ENCODE measurements at places on chromosomes 5 and 9.

- DNase-seq = no peak
Observed at GRCh38 chr5:44952376-44952775, 143.6 kb downstream of the MRPS30 start.

- DNase-seq = no peak
Observed at GRCh38 chr9:38413283-38413682, 11.0 kb downstream of the IGFBPL1 start.

DNA sequence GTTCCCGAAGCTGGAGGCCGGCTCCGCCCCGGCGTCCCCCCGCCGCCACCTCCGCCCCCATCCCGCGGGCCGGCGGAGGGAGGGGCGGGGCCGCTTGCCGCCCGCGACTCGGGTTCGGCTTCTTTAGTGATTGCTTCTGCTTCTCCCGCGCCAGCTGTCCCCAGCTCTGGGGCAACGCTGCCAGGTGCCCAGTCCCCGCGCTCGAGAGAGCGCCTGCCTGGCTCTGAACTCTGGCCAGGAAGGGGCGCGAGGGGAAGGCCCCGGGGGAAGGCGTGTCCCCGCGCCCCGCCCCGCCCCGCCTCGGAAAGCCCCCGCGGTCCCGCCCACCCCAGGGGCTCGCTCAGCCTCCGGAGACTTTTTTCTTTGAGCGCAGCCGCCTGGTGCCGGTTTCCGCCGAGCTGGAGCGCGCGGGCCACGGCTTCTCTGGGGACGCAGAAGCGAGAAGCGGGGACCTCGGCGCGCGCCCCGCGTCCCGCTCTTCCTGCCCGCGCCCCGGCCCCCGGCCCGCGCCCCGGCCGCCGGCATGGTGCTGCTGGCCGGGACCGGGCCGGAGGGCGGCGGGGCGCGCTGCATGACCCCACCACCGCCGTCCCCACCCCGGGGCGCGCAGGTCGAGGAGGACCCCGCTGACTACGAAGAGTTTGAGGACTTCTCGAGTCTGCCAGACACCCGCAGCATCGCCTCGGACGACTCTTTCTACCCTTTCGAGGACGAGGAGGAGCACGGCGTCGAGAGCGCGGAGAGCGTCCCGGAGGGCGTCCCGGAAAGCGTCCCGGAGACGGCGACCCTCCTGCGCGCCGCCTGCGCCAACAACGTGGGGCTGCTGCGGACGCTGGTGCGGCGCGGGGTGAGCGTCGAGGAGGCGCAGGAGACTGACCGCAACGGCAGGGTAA lies at the start of gene ANKRD33B:
Gene ANKRD33B, plus strand, starts transcription at position 126 of the 893 bp plus-strand sequence. Its CDS starts 398 bp downstream, at position 524.
- peak; percentile 70 for DNase-seq

DNA sequence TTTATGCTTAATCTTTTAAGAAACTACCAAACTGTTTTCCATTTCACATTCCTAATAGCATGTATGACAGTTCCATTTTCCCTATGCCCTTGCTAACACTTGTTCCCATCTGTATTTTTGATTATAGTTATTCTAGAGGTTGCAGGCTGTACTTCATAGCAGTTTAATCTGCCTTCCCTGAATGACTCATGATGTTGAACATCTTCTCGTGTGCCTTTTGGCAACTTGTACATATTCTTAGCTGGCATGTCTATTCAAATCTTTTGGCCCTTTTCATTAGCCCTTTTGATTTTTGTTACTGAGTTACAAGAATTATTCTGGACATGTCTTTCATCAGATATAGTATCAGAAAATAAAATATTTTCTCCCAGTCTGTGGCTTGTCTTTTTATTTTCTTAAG lies 320.3 kb downstream of the DIRAS2 start:
- no peak for DNase-seq

- no peak for DNase-seq
Observed at GRCh38 chr5:55724281-55724680, 12.2 kb upstream of the SLC38A9 start.

DNA sequence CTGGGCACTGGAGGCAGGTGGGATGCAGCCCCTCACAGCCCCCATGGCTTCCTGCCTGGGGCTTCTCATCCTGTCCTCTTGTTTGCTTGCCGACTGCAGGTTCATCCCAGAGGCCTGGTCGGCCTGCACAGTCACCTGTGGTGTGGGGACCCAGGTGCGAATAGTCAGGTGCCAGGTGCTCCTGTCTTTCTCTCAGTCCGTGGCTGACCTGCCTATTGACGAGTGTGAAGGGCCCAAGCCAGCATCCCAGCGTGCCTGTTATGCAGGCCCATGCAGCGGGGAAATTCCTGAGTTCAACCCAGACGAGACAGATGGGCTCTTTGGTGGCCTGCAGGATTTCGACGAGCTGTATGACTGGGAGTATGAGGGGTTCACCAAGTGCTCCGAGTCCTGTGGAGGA lies 232.7 kb downstream of the ADAMTSL1 start:
- no peak for DNase-seq

- no peak for DNase-seq
Observed at GRCh38 chr5:124692950-124693349, 53.5 kb downstream of the ZNF608 start.

DNA sequence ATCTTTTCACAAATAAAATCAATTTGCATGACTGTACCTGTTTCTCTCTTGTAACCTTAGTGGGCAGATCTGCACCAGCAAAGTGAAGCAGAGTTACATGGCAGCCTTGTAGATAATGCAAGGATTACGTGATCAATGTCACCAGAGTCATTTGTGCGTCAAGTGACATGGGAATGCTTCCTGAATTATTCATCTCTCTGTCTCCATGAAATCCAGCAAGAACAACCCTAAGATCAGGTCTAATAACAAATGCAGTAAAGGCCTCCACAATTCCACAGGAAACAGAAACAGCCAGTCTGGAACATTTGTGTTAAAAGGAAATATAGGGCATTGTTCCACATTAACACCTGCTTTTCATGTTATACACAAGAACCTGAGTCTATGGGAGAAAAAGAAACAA lies 7.8 kb downstream of the GZMA start:
- no peak for DNase-seq

- no peak for DNase-seq
Observed at GRCh38 chr5:126335886-126336285, 87.3 kb upstream of the GRAMD2B start.

DNA sequence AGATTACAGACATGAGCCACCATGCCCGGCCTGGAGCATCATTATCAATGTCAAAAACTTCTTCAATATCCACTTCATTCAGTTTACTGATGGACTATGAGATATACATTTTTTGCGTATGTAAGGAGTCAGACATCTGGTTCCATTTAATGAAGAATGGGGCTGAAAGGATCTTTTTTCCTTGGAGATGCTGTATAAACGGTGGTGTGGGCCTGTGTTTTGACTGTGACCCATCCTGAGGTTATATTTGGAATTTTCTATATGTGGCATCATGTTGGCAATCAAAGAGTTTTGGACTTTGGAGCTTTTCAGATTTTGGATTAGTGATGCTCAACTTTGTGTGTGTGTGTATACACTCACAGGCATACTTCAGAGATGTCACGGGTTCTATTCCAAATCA lies 85.7 kb upstream of the FBXL17 start:
- no peak for DNase-seq

DNA sequence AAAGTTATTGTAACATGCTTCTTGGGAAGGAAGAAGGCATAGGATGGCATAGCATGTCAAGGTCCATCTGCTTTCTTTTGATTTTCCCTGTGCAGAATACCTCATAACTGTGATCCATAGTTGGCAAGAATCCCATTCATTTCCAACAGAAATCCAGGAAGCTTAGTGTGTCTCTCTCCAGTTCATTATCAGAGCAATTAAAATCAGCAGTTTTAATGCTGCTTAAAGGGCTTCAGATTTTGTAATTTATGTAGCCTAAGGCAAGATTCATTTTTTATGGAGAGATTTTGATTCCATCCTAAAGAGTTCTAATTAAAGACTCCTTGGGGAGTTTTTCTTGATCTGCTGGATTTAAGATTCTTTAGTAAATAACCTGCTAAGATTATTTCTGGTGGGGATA lies 560.1 kb downstream of the PDE4D start:
- no peak for DNase-seq

DNA sequence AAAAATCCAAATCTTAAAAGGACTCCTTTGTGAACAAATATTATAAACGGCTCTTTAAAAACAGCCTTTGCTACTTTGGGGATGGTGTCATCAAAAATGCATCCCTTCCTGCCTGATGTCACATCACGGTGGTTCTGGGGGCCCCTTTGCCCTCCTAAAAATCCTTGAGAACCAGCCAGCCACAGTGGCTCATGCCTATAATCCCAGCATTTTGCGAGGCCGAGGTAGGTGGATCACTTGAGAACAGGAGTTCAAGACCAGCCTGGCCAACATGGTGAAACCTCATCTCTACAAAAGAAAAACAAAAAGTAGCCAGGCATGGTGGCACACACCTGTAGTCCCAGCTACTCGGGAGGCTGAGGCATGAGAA lies 43.9 kb downstream of the FNBP1 start:
- no peak for DNase-seq

- no peak for DNase-seq
Observed at GRCh38 chr9:118962426-118962825, 406.8 kb downstream of the BRINP1 start.

GRCh38 chr9:103188781-103189350 lies 193.7 kb downstream of the CYLC2 start:
- no peak for DNase-seq

GRCh38 chr9:107108342-107109130 lies 174.5 kb upstream of the RAD23B start:
- DNase-seq = no peak

DNA sequence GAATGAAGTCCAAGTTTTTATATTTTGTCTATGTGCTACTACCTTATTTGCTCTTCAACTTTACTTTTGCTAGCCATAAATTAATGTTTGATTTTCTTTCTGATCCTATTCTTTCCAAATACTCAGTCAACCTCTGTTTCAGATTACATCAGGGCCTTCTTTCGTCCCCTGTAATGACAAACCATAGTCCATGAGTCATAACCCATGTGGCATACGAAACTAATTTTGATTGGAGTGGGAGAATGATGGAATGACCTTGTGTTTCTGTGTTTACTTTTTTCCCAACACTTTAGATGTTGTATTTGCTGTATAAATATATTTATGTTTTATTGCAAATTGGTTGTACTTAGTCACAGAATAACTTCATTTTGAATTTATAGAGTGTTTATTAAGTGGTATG lies 1043.1 kb downstream of the DTWD2 start:
- DNase-seq = no peak

GRCh38 chr5:56480078-56480704 lies 247.1 kb upstream of the ANKRD55 start:
- DNase-seq = peak; percentile 54

DNA sequence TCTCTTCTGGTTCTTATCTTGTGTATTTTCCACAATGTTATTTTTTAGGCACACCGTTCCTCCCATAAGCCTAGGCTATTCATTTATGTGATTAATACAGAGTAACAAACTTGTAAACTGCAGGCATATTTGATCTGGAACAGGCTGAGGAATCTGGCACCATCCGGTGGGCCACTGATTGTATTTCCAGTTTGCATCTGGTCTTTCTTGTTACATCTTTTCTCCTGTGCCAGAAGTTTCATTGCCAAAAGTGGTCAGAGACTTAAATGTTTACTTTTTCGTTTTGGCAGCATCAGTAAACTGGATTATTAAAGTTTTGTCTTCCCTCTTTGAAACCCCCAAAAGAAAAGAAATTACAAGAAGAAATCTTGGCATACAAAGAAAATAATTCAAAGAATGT lies 17.9 kb upstream of the ZCCHC7 start:
- no peak for DNase-seq

GRCh38 chr5:140677947-140678346 lies 4.6 kb upstream of the DND1 start:
- no peak for DNase-seq

DNA sequence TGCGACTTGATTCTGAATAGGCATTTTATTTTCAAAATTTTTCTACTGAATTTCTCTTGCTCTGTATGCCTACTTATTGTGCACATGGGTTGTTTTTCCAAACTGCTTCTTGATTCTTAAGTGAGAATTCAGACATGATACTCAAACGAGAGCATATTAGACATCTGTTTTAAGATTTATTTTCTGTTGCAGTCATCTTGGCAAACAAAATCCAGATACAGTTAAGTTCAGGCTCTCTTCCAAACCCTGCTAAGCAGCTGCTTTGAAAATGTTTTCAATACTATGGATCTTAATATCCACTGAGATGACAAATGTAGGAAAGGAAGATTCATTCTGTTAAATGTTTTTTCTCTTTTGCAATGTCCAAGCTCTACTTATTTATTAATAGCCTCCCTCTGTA lies 4.5 kb downstream of the TMEM215 start:
- no peak for DNase-seq

GRCh38 chr5:72955143-72955767 lies 586 bp upstream of the FCHO2 start:
- DNase-seq = no peak

GRCh38 chr5:161312882-161313281 lies 233.6 kb downstream of the GABRB2 start:
- no peak for DNase-seq

DNA sequence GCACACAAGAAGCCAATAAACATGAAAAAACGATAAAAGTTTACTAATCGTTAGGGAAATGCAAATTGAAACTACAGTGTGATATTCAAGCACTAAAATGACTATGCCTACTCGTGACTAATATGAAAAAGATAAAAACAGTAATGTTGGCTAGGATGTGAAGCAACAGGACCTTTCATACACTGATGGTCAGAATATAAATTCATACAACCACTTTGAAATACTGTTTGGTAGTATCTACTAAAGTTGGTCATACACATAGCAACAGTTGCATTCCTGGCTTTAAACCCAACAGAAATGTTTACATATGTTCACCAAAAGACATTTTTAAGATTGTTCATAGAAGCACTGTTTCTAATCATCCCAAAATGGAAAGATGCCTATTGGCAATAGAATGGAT lies 24.3 kb downstream of the FBXO38 start:
- DNase-seq = no peak

- DNase-seq = no peak
Observed at GRCh38 chr9:72945391-72945790, 7.5 kb downstream of the ALDH1A1 start.

DNA sequence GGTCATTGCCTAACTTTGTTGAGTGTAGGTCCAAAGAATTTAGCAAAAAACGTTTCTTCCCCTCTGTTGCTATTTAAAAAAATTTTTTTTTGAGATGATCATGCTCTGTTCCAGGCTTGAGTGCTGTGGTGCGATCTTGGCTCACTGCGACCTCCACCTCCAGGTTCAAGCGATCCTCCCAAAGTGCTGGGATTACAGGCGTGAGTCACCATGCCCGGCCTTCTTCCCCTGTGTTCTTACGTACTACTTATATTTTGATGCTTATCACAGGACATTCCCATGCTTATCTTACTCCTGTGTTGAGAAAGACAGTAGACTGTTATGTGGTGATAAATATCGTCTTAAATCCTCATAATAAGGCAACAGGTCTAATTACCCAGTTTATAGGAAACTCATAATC lies 2.5 kb downstream of the ACER2 start:
- no peak for DNase-seq

DNA sequence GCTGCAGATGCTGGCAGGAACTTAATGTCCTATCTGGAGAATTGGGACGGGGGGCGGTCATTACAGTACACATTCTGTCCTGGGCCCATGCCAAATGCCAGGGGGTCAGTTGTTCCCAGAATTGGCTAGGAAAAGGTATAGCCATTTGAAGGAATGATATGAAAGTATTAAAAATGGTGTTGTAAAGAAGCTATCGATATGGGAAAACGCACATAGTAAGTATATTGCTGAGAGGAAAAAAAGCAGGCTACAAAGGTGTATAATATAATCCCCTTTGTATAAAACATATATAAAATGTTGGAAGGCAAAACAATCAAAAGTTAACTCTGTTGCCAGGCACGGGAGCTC lies 450 bp upstream of the ARHGEF39 start:
- DNase-seq = no peak

Data from central memory CD4-positive, alpha-beta T cell (primary cell).